ENCODE measurements at places on chromosomes 4 and X.

DNA sequence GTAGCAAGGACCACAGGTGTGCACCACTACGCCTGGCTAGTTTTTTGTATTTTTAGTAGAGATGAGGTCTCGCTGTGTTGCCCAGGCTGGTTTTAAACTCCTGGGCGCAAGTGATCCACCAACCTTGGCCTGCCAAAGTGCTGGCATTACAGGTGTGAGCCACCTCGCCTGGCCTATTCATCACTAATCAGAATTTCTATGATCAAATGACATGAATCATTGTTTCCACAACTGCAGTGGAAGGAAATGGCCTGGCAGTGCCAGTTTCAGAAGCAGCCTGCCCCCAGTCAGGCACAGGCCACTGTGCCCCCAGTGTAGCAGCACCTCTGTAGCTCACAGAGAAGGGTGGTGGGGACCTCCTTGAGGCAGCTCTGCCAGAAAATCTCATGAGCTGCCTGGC lies 66.0 kb upstream of the MSANTD1 start:
- DNase-seq, result no peak

- no peak for DNase-seq
Measured at GRCh38 chrX:40721489-40722106, 13.7 kb downstream of the MED14 start.

GRCh38 chr4:82429728-82430192 lies 502 bp downstream of the HNRNPDL start:
- DNase-seq, result no peak

GRCh38 chr4:57065730-57066482 lies 44.3 kb downstream of the IGFBP7 start:
- DNase-seq, result no peak

DNA sequence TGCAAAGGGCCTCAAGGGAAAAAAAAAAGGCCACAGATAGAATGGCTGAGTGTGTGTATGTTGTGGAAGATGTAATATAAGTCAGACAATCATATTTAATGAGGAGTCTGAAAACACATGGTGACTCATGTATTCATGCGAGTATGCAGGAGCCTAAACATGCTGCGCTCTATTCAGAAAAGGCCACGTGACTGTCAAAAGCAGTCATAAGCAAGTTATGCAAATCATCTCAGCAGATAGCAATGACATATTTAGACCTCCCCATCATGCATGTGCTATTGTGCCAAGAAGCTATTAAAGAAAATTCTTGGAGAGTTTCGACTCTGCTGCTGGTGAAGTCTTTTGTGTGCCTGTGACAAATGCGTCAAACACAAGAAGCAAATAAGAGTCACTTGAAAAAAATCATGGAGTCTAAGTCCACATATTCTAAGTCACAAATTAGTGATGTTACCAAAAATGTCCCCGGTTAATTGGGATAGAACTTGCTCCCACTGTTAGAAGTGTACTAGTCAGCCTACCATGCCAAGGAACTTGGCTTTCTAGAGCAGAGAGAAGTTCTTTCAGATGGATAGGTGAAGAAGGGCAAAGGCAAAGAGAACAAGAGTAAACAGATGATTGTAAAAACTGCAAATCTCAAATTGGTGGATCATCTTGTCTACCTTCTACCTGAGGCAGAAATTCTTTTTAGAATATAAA lies 5.0 kb downstream of the LNX1 start:
- no peak for DNase-seq

DNA sequence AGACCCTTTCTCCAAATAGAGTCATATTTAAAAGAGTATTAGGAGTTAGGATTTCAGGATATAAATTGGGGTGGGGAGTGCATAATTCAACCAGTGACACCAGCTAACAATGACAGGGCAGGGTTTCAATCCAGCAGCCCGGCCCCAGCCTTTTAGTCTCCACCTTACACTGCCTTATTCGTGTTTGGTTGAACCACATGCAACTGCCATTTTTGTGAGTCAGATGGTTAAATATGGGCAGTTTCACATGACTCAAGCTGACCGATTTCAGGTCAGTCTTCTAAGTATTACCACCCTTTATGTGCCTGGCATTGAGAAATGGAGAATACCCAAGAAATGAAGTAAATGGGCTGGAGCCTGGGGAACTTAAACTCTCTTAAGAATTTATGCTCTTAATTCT lies 102.8 kb downstream of the STOX2 start:
- no peak for DNase-seq

GRCh38 chr4:83582289-83582785 lies 46.4 kb downstream of the GPAT3 start:
- DNase-seq, result peak; percentile 29

Data from hematopoietic multipotent progenitor cell treated with erythropoietin and hydrocortisone succinate and interleukin-3 and kit ligand, for 4 days (in vitro differentiated cells).